ENCODE measurements at places on chromosomes 2 and 18.

DNA sequence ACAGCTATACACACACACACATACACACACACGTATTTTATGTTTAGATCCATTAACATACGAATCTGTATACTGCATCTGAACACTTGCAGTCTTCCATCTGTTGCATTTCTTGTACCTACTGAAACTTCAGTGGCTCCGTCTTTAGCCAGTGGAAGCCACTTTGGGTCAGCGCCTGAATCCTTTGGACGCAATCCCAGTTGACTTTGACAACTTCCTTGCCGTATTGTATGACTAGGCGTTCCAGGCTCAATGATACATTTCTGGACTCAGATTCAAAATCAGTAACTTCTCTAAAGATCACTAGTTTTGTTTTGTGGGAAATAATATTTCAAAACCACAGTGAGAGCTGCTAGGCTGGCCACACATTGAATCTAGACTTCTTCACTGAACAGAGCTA is 101.5 kb upstream of the GPC1 start:
- DNase-seq: no peak

GRCh38 chr2:99636144-99637034 is 146.6 kb upstream of the REV1 start:
- no peak for DNase-seq

DNA sequence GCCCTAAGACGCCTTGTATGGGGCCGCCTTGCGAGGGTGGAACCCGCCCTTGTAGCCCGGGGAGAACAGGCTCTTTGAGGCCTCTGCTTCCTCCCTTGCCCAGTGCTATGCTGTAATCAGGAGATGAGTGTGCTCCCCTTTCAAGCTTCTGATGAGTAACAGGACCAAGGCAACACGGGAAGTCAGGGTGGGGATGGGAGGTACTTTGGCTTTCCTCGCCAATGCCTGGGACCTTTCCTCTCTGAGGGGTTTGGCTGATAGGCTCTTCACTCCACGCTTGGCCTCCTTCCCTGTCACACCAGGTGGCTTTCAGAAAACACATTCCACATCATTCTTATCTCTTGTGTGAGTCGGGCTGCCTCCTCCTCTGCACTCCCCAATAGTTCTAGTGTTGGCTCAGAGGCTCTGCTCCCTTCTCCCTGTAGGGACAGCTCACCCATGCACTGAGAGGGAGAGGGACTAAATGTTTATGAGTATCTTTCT is 223.7 kb upstream of the TRIB2 start:
- no peak for DNase-seq

DNA sequence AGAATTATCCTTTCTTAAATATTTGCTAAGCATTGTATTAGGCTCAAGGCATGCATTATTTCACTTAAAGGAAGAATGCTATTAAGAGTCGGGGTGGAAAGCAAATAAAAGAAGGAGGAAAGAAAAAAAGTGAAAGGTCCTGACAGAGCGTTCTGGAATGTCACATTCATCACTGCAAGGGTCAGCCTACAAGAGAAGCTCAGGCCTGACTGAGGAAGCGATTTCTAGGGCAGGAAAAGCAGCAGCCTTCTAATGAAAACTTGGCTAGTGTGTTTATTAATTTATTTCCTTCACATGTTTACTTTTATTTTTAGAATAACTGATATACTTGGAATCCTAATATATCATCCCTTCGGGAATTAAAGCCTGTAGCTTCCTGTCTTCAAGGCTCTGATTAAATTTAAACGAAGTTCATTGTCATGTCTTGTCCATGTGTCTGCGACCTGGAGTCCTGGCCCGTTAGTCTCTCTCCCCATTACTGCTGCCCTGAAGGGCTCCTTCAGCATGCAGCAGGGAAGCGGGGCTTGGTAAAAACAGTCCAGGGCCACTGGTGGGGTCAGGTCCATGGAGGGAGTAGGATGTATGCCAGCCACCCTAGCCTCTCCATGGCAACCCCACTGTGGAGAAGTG is 119.2 kb upstream of the CCDC68 start:
- no peak for DNase-seq

DNA sequence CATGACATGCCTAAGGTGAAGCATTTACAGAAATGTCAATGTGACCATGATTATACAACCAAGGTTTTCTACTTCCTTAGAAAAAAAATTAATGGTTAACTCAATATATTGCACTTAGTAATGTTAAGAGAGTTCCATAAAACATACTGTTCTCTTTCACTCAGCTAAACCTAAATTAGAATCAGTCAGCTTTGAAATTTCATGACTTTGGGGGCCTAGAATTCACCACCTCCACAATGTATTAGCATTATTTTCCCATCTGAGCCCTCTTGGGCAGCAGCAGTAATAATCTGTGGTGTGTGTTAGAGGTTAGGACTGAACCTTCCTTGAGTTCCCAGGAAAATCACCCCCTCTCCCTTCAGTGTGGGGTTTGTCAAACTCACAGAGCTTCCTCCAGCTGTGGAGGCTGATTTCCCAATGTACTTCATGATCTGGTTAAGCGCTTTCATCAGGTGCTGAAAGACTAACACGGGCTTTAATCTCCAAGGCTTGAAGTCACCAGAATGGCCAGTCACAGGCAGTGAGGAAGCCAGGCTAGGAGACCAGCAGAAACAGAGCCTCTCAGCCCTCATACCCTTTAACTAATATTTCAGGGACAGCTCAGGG is 7.1 kb upstream of the UPP2 start:
- DNase-seq: no peak

Measured in neural crest cell (in vitro differentiated cells).